ENCODE measurements at places on chromosomes 3 and 15.

DNA sequence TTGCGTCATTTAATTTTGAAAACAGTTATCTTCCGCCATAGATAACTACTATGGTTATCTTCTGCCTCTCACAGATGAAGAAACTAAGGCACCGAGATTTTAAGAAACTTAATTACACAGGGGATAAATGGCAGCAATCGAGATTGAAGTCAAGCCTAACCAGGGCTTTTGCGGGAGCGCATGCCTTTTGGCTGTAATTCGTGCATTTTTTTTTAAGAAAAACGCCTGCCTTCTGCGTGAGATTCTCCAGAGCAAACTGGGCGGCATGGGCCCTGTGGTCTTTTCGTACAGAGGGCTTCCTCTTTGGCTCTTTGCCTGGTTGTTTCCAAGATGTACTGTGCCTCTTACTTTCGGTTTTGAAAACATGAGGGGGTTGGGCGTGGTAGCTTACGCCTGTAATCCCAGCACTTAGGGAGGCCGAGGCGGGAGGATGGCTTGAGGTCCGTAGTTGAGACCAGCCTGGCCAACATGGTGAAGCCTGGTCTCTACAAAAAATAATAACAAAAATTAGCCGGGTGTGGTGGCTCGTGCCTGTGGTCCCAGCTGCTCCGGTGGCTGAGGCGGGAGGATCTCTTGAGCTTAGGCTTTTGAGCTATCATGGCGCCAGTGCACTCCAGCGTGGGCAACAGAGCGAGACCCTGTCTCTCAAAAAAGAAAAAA is 1.2 kb downstream of the B2M start:
- peak overlapping the region; percentile 100 for H3K27ac ChIP-seq
- H3K27me3 ChIP-seq: peaks cover 41% of the 10 kb centered on the region
- peak overlapping the region; percentile 99 for H3K4me3 ChIP-seq
- H3K36me3 ChIP-seq: peaks cover 60% of the 10 kb centered on the region

GRCh38 chr3:12476238-12476897 is 7.9 kb upstream of the TSEN2 start:
- H3K27ac ChIP-seq: no peak overlapping the region
- no peaks in the 10 kb centered on the region for H3K4me1 ChIP-seq
- H3K27me3 ChIP-seq: peaks cover 8% of the 10 kb centered on the region
- H3K4me3 ChIP-seq: no peak overlapping the region

DNA sequence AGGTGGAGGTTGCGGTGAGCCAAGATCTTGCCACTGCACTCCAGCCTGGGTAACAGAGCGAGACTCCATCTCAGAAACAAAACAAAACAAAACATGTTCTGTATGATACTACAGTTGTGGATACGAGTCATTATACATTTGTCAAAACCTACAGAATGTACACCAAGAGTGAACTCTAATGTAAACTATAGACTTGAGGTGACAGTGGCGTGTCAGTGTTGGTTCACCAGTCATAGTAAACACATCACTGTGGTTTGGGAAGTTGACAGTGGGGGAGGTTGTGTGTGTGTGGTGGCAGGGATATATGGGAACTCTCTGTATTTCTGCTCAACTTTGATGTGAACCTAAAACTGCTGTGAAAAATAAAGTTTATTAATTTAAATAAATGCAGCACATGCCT is 33.0 kb upstream of the GNB5 start:
- no peak overlapping the region for H3K4me3 ChIP-seq
- H3K36me3 ChIP-seq: no peaks in the 10 kb centered on the region
- H3K27me3 ChIP-seq: no peaks in the 10 kb centered on the region
- H3K4me1 ChIP-seq: peaks cover 17% of the 10 kb centered on the region
- no peak for DNase-seq
- no peak overlapping the region for H3K27ac ChIP-seq

DNA sequence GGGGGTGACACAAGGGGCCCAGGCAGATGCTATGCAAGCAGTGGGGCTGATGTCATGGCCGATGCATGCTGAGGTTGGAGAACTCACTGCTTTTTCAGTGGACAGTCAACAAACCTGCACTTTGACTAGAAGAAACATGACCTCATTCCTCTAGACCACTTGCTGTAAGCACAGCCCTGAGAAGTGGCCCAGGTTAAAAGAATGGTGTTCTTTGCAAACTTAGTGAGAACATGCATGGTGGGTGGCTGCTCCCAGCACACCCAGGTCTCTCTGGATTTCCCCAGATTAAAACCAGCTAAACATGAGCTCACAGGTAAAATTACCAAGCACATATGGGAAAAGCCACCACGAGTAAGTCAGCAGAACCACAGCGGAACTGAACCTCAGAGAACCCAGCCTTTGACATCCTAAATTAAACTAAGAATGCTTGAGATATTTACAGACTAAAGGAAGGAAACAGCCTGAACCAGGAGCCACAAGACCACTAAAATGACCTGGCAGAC is 15.5 kb downstream of the DLEC1 start:
- H3K4me1 ChIP-seq: peaks cover 8% of the 10 kb centered on the region
- H3K27ac ChIP-seq: no peak overlapping the region
- peaks cover 3% of the 10 kb centered on the region for H3K27me3 ChIP-seq
- no peak overlapping the region for H3K4me3 ChIP-seq
- DNase-seq: no peak

DNA sequence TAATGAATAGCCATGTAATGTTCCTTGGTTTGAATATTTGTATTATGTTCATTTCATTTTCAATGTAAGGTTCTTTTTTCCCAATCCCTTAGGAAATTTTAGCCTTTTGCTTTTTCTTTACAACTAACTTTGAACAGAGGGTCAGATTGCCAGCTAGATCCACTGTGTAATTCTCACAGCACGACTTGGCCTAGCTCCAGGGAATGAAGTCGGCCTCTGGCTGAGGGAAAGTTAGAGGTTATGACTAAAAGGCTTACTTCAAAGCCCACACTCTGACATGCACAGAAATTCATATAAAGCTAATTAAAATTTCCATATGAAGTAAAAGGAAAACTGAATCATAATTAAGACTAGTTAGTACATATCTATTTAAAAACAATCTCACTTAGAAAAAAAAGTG is 38.7 kb downstream of the ROBO1 start:
- H3K4me1 ChIP-seq: no peaks in the 10 kb centered on the region
- H3K36me3 ChIP-seq: no peaks in the 10 kb centered on the region
- no peak for DNase-seq
- H3K27ac ChIP-seq: no peak overlapping the region

- H3K27ac ChIP-seq: no peak overlapping the region
- peaks cover 2% of the 10 kb centered on the region for H3K27me3 ChIP-seq
- no peak overlapping the region for H3K4me3 ChIP-seq
- H3K4me1 ChIP-seq: no peaks in the 10 kb centered on the region
- no peak for DNase-seq
- no peaks in the 10 kb centered on the region for H3K36me3 ChIP-seq
Measured at GRCh38 chr3:127145266-127145665, 47.7 kb upstream of the PRR23E start.

DNA sequence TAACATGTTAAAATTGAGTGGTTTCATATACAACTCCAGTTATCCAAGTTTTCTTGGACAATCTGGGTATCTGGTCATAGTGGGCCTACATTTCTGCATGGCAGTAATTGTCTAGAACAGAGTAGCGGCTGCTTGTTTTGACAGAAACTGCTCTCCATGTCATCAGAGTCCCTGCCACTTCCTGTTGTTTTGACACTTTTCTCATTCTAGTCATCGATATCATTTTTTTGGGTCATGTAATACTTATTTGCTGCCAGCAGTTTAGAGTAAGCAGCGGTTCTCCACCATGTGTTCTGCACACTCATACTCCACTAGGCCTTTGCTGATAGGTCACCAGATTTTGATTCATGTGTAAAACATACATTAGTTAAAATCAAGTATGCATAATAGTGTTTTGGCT is 81.5 kb downstream of the SLC25A26 start:
- H3K36me3 ChIP-seq: peaks cover 11% of the 10 kb centered on the region
- H3K27ac ChIP-seq: no peak overlapping the region
- peak overlapping the region; percentile 63 for H3K4me3 ChIP-seq
- DNase-seq: peak; percentile 83

GRCh38 chr3:152284906-152285305 is 16.2 kb downstream of the MBNL1 start:
- no peaks in the 10 kb centered on the region for H3K27me3 ChIP-seq
- H3K4me1 ChIP-seq: peaks cover 82% of the 10 kb centered on the region
- peak overlapping the region; percentile 74 for H3K4me3 ChIP-seq
- no peaks in the 10 kb centered on the region for H3K36me3 ChIP-seq

DNA sequence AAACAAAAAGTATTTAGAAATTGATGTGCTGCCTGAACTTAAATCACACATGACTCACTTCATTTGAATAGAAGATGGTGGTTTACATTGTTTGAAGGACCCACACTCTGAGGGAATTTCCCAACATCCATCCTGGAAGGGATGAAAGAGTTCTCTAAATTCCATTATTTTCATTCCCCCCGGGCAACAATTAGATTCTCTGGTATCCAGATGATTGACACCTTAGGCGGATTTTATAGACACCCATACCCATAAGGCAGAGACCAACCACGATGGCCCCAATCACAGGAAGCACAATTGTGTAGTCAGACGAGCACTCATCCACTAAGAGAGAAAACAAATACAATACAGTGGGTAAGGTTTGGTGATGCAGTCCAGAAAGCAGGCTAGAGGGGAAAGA is 24.6 kb upstream of the MCCC1 start:
- DNase-seq: no peak
- H3K36me3 ChIP-seq: no peaks in the 10 kb centered on the region
- H3K4me1 ChIP-seq: no peaks in the 10 kb centered on the region
- no peak overlapping the region for H3K27ac ChIP-seq
- peaks cover 8% of the 10 kb centered on the region for H3K27me3 ChIP-seq
- H3K4me3 ChIP-seq: no peak overlapping the region

DNA sequence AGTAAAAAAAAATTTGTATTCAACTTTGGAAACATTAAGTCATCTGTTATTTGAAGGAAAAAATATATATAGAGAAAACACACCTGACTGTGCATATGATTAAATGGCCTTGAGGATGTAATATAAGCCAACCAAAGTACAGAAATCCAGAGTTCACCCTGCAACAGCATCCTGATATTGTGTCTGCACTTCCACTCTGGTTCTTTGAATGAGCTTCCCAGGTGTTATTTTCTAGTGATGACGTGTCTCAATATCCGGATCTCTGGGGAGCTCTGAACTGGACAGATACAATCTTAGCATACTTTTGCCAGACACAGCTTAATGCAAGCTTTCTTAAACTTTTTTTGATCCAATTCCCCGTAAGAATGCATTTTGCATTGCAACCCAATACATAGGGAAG is 19.5 kb upstream of the PIK3CB start:
- H3K4me1 ChIP-seq: no peaks in the 10 kb centered on the region
- peaks cover 4% of the 10 kb centered on the region for H3K27me3 ChIP-seq
- no peak for DNase-seq

GRCh38 chr3:138845771-138846173 is 11.0 kb upstream of the PIK3CB start:
- DNase-seq: no peak
- H3K36me3 ChIP-seq: no peaks in the 10 kb centered on the region
- no peak overlapping the region for H3K27ac ChIP-seq
- H3K4me1 ChIP-seq: no peaks in the 10 kb centered on the region

DNA sequence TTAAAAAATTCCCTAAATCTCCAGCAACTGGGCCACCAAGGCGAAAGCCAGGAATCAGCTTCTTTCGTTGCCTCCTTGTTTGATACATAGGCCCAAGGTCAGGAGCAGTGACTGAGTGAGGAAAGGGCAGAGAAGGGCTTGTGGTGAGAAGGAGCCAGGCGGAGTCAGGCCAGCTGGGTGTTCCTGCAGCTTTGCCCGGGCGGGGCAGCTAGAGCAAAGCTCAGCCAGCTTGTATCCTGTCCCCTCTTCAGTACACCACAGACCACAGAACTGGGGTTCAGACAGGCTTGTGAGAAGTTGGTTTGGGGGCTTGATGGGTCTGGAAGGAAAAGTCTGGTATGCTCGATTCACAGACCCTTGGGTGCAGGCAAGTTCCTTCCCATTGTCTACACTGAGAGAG is 52.6 kb downstream of the CCK start:
- peaks cover 51% of the 10 kb centered on the region for H3K4me1 ChIP-seq
- H3K27ac ChIP-seq: peak overlapping the region; percentile 66
- DNase-seq: no peak
- peaks cover 2% of the 10 kb centered on the region for H3K27me3 ChIP-seq
- peak overlapping the region; percentile 32 for H3K4me3 ChIP-seq

Measured in immature natural killer cell (primary cell).